ENCODE measurements at places on chromosomes 6 and 20. TPM values are rescaled to one million over a fixed set of nuclear protein-coding genes. Genes with fewer than 3 reads are reported as not detected.
A peak's percentile ranks its signal among the peaks of the same experiment; 100 is the strongest.

DNA sequence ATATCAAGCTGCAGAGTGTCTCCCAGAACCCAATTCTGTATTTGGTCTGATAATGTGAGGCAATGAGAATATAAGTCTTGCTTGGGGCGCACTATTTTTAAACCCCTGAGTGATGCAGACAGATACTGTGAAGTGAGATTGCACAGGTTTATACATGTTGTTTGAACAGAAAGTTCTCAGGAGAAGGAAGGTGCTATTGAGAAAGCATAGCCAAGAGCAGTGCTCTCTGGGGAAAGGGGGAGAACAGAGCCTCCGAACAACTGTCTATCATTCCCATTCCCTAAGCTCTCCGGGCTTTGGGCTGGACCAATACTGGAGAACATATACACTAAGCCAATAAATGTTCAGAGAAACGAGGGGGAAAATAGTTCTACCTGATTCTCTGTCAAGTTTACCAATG is 75.8 kb downstream of the PERP start:
- no peak overlapping the region for H3K27ac ChIP-seq
- no peaks in the 10 kb centered on the region for H3K4me1 ChIP-seq
- peaks cover 9% of the 10 kb centered on the region for H3K27me3 ChIP-seq
- no peaks in the 10 kb centered on the region for H3K36me3 ChIP-seq
- no peak overlapping the region for H3K4me3 ChIP-seq

- H3K4me1 ChIP-seq: no peaks in the 10 kb centered on the region
- no peaks in the 10 kb centered on the region for H3K36me3 ChIP-seq
- DNase-seq: no peak
- H3K27me3 ChIP-seq: no peaks in the 10 kb centered on the region
- no peak overlapping the region for H3K4me3 ChIP-seq
These were observed 28.3 kb upstream of the CTAGE9 start for GRCh38 chr6:131739136-131739535.

DNA sequence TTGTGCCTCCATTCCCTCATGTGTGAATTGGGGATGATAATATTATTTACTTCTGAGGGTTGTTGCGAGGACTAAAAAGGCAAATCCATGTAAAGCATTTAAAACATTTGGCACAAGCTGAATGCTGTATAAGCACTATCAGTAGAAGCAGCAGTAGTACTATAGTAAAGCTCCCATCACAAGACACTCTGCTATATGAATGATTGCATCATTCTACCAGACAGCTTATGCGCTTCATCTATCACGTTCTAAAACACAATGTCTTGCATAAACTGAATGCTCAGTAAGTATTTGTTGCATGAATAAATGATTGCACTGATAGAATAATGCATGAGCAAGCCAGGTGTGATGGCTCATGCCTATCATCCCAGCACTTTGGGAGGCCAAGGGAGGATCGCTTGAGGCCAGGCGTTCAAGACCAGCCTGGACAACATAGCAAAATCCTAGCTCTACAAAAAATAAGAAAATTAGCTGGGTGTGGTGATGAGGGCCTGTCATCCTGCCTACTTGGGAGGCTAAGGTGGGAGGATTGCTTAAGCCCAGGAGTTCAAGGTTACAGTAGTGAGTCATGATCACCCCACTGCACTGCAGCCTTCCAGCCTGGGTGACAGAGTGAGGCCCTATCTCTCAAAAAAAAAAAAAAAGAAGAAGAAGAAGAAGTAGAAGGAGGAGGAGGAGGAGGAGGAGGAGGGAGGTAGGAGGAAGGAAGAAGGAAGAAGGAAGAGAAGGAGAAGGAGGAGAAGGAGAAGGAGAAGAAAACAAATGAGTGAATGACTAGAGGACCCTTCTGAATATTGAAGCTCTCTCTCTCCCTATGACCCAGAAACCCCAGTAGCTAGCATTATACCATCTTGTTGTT is 50.0 kb upstream of the FOXO3 start:
- H3K27ac ChIP-seq: no peak overlapping the region
- H3K36me3 ChIP-seq: no peaks in the 10 kb centered on the region
- no peak overlapping the region for H3K4me3 ChIP-seq
- peak; percentile 34 for DNase-seq
- no peaks in the 10 kb centered on the region for H3K27me3 ChIP-seq

DNA sequence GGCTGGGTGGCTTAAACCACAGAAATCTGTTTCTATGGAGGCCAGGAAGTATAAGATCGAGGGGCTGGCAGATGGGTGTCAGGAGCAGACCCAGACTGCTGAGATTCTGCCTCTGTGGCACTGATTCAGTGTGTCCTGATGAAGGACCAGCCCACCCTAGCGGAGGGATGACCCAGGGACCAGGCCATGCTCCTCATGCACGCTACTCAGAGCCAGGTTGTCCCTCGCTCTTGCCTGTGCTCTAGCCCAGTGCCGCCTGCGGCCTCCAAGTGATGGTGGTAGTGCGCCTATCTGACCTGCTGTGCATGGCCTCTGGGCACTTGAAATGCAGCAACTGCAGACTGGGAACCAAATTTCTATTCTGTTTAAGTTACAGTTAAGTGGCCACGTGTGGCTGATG is 13.1 kb upstream of the APMAP start:
- no peaks in the 10 kb centered on the region for H3K4me1 ChIP-seq
- H3K27ac ChIP-seq: no peak overlapping the region
- DNase-seq: no peak
- no peaks in the 10 kb centered on the region for H3K36me3 ChIP-seq

- no peak for DNase-seq
- H3K36me3 ChIP-seq: peaks cover 1% of the 10 kb centered on the region
- H3K4me3 ChIP-seq: no peak overlapping the region
- H3K4me1 ChIP-seq: no peaks in the 10 kb centered on the region
These were observed 400.6 kb downstream of the ESR1 start for GRCh38 chr6:152207915-152208714.

GRCh38 chr20:19658137-19658536 is 99.9 kb upstream of the RIN2 start:
- H3K27me3 ChIP-seq: peaks cover 10% of the 10 kb centered on the region
- no peaks in the 10 kb centered on the region for H3K4me1 ChIP-seq
- H3K27ac ChIP-seq: no peak overlapping the region
- H3K4me3 ChIP-seq: no peak overlapping the region
- no peak for DNase-seq
- no peaks in the 10 kb centered on the region for H3K36me3 ChIP-seq

DNA sequence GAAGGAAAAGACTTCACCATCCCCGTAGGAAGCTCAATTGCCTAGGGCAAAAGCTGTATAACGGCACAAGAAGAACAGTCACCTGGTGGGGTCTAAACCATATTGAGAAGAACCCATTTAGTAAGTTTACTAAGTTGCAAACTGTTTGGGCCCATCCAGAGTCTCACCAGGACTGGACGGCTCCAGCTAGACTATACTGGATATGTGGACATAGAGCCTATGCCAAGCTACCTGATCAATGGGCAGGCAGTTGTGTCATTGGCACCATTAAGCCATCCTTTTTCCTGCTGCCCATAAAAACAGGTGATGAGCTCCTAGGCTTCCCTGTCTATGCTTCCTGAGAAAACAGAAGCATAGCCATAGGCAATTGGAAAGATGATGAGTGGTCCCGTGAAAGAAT is 293.9 kb downstream of the RNGTT start:
- no peaks in the 10 kb centered on the region for H3K4me1 ChIP-seq
- H3K36me3 ChIP-seq: no peaks in the 10 kb centered on the region
- H3K4me3 ChIP-seq: no peak overlapping the region
- no peak overlapping the region for H3K27ac ChIP-seq
- no peaks in the 10 kb centered on the region for H3K27me3 ChIP-seq
- no peak for DNase-seq

DNA sequence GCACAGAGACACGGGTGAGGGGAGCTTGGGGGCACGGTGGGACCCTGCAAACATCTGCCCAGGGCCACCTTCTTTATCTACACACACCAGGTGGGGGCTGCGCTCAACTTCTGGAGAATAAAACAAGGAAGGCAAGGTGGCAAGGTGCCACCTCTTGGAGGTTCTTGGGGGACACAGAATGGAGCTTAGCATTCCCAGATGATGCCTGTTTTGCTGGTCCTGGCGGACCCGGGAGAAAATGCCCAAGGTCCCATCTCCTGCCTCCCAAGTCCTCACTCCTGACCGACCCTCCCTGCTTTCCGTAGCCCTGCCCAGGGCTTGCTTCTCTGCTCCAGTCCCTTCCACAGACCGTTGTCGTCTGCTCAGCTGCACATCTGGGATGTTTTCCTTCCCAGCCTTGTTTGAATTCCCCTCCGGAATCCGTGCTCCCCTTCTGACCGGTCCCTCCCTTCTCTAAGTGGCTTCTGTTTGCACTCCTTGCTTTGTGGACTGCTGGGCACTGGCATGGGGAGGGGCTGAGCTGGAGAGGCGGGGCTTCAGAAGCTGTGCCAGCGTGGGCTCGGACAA is 13.1 kb downstream of the ITPR3 start:
- no peaks in the 10 kb centered on the region for H3K36me3 ChIP-seq
- H3K27me3 ChIP-seq: no peaks in the 10 kb centered on the region
- peak overlapping the region; percentile 56 for H3K4me3 ChIP-seq
- H3K4me1 ChIP-seq: peaks cover 2% of the 10 kb centered on the region
- no peak overlapping the region for H3K27ac ChIP-seq
- no peak for DNase-seq

DNA sequence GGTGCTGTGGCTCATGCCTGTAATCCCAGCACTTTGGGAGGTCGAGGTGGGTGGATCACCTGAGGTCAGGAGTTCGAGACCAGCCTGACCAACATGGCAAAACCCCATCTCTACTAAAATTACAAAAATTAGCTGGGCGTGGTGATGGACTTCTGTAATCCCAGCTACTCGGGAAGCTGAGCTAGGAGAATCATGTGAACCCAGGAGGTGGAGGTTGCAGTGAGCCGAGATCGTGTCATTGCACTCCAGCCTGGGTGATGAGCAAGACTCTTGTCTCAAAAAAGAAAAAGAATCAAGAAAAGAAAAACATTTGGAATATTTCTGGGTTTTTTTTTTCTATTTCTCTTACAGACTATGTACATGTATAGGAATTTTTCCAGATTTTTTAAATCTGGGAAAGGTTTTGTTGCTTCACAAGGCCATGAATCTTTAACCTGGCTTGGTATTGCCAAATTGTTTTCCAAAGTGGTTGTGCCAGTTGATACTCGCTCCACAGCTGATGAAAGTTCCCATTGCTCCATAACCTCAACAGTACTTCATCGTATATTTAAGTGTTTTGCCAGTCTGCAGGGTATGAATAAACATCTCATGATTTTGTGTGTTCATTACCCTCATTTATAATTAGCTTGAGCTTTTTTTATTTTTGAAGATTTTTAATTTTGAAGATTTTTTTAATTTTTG is 33.5 kb downstream of the RNF217 start:
- no peak overlapping the region for H3K27ac ChIP-seq
- H3K27me3 ChIP-seq: no peaks in the 10 kb centered on the region
- H3K4me1 ChIP-seq: no peaks in the 10 kb centered on the region
- no peaks in the 10 kb centered on the region for H3K36me3 ChIP-seq
- DNase-seq: no peak

DNA sequence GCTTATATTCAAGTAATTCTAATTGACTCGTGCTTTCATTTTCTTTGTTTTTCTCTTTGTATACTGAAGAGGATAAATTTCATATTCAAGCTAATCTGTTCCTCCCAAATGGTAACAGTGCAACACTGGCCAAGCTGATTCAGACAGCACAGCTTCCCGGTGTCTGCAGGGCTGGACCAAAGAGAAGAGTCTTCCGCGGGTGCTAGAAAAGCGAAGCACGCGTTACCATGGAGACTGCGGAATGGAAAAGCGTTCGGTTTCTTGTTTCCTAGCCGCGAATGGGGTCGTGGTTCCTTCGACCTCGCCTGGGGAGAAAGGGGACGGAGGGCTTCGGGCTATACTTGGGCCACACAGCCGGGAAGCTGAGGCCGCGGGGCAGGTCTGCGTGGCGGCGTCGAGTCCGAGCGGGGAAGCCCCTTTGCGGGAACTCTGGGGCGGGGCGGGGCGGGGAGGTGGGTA is 6.2 kb upstream of the ZNF311 start:
- H3K36me3 ChIP-seq: no peaks in the 10 kb centered on the region
- H3K27me3 ChIP-seq: no peaks in the 10 kb centered on the region
- peak overlapping the region; percentile 65 for H3K4me3 ChIP-seq
- peak overlapping the region; percentile 32 for H3K27ac ChIP-seq
- DNase-seq: peak; percentile 67
- no peaks in the 10 kb centered on the region for H3K4me1 ChIP-seq

DNA sequence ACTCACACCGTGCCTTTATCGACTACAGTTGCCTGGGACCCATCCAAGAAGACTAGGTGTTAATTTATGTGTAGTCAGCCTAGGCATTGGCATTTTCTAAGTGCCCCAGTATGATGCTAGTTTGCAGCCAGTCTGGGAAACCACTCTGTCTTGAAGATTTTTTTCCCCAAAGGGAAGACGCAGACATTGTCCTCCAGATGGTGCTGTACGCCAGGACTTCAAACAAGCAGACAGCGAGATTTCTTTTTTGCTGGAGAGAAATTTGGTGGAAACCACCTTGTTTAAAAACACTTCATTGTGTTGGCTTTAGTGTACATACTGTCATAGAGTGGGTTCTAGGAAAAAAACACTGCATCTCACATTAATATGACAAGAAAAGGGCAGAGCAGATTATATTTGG is 30.0 kb downstream of the ALDH5A1 start:
- no peaks in the 10 kb centered on the region for H3K4me1 ChIP-seq
- no peaks in the 10 kb centered on the region for H3K27me3 ChIP-seq
- no peak overlapping the region for H3K27ac ChIP-seq
- H3K36me3 ChIP-seq: no peaks in the 10 kb centered on the region

DNA sequence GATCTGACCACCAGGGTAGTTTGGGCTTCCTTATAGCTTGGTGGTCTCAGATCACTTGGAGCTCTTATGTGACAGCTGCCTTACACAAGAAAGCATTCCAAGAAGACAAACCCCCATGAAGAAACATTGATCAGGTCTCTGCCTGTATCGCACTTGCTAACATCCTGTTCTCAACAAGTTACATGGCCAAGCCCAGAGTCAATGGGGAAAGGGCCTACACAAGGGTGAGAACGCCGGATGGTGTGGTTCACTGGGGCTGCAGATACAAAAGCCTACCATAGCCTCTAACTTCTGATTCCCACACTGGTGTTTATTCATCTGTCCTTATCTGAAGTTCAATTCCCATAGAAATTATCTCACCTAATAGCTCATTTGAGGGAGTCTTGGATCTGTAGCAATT is 235.5 kb downstream of the SYNDIG1 start:
- no peak for DNase-seq
- no peaks in the 10 kb centered on the region for H3K27me3 ChIP-seq
- H3K36me3 ChIP-seq: no peaks in the 10 kb centered on the region
- H3K4me1 ChIP-seq: no peaks in the 10 kb centered on the region
- H3K27ac ChIP-seq: no peak overlapping the region

GRCh38 chr20:56412949-56413348 is 889 bp downstream of the CASS4 start:
- H3K4me1 ChIP-seq: peaks cover 19% of the 10 kb centered on the region
- H3K27me3 ChIP-seq: no peaks in the 10 kb centered on the region
- no peak for DNase-seq
- H3K36me3 ChIP-seq: no peaks in the 10 kb centered on the region
- H3K4me3 ChIP-seq: peak overlapping the region; percentile 68

- H3K4me1 ChIP-seq: no peaks in the 10 kb centered on the region
- H3K27ac ChIP-seq: peak overlapping the region; percentile 90
- H3K4me3 ChIP-seq: peak overlapping the region; percentile 81
- no peaks in the 10 kb centered on the region for H3K36me3 ChIP-seq
- H3K27me3 ChIP-seq: no peaks in the 10 kb centered on the region
These were observed 573 bp downstream of the SNX3 start for GRCh38 chr6:108260126-108260808.

Gene EDN3
- not detected for total RNA-seq

Gene LSM14B
- total RNA-seq: 46.7 TPM

Gene NOL4L
- 1.5 TPM for total RNA-seq

Gene DLK2
- under 0.01 TPM for total RNA-seq
